Suppressor macrophage treated with lipopolysaccharide for 1 hour (primary cell): ENCODE measurements at places on chromosomes 2 and 18.

- no peak for DNase-seq
Measured at GRCh38 chr2:86033751-86034692, 71.7 kb downstream of the POLR1A start.

GRCh38 chr2:102508863-102509262 lies 35.8 kb downstream of the SLC9A4 start:
- DNase-seq: peak; percentile 80

GRCh38 chr2:168328421-168328820 lies 81.0 kb upstream of the STK39 start:
- no peak for DNase-seq

GRCh38 chr18:2978661-2979106 lies 34.3 kb downstream of the LPIN2 start:
- DNase-seq: peak; percentile 74

- peak; percentile 77 for DNase-seq
Measured at GRCh38 chr2:117979911-117980701, 33.8 kb downstream of the CCDC93 start.

GRCh38 chr18:63514888-63515678 lies 27.1 kb upstream of the SERPINB12 start:
- no peak for DNase-seq

DNA sequence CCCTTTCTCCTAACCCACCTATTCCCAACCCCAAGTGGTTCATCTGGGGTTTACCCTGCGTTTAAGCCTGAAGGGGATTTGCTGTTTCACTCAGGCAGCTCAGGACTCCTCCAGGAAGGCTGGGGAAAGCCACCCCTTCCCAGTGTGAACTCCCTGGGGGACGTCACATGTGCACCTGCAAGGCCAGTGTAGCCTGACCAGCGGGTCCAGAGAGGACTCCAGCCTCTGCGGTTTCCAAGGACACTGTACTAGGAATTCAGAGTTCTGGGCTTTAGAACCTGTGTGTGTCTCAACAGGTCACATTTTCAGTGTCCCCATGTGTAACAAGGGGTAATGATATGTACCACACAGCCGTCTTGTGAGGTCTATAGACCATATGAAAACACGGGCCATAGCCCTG lies 17.9 kb downstream of the EHD3 start:
- DNase-seq: no peak

GRCh38 chr2:36777788-36778187 lies 81.3 kb downstream of the VIT start:
- DNase-seq: no peak

DNA sequence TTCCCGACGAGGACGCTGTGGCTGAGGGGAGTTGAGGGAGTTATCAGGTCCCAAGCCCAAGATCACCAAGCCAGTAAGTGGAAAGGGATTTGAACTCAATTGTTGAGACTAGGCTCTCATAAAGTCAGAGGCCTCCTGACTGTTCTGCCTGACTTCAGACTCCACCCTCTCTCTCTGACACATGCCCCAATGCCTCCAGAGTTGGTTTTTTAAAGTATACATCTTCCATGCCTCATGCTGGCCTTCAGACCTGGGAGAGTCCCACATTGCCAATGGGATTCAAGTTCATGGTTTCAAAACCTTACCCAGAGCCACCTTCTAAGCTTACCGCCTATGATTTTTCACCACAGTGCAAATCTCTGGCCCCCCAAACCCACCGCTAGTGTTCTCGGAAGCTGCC lies 100.8 kb downstream of the RTN4 start:
- DNase-seq: no peak

DNA sequence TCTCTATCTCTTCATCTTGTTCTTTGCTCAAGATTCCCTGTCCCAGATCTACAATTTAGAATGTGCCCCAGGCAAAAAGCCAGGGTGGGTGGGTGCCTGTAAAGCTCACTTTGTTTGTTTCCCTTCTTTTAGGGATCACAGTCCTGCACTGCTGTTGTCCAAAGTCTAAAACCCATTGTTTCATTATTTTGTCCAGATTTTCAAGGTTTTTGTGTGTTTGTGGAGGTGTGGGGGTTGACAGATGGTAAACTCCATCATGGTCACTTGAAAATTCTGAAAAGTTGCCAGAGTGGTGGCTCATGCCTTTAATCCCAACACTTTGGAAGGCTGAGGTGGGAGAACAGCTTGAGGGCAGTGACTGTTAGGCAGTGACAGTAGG lies 41.5 kb downstream of the YES1 start:
- DNase-seq: no peak

DNA sequence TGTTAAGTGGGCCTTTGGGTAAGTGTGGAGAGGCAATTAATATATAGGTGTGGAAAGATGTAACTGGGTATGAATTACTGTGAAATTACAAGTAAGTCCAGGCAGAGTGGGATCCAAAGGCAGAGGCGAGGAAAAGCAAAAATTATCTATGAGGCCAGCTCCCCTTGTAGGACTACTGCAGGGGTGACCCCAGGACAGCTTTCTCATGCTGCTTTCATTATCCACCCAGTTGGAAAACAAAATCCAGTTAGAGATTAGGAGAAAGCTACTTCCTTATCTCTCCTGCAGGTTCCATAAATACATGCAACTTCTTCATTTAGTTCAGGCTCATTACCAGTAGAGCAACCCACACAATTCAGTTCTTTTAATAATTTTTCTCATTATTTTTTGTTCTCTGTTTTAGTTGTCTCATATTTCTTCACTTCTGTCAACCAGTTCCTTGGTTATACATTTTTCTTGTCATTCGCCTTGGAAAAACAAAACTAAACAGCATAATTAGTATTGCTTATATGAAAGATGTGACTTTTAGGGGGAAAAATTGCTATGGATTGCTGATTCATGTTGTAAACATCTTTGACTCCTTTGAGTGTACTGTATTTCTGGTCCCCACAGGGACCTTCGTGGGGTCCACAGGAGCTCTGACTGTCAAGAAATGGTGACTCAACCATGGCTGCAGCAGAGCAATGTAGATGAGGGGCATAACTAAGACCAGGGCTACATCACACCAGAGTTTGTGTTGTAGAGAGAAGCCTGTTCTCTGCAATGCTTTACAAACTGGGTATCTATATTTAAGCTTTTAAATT lies 110.4 kb upstream of the PARD3B start:
- no peak for DNase-seq

- peak; percentile 21 for DNase-seq
Measured at GRCh38 chr18:44579028-44579702, 101.5 kb upstream of the SETBP1 start.

GRCh38 chr2:111100087-111100764 lies 20.5 kb upstream of the BCL2L11 start:
- no peak for DNase-seq

DNA sequence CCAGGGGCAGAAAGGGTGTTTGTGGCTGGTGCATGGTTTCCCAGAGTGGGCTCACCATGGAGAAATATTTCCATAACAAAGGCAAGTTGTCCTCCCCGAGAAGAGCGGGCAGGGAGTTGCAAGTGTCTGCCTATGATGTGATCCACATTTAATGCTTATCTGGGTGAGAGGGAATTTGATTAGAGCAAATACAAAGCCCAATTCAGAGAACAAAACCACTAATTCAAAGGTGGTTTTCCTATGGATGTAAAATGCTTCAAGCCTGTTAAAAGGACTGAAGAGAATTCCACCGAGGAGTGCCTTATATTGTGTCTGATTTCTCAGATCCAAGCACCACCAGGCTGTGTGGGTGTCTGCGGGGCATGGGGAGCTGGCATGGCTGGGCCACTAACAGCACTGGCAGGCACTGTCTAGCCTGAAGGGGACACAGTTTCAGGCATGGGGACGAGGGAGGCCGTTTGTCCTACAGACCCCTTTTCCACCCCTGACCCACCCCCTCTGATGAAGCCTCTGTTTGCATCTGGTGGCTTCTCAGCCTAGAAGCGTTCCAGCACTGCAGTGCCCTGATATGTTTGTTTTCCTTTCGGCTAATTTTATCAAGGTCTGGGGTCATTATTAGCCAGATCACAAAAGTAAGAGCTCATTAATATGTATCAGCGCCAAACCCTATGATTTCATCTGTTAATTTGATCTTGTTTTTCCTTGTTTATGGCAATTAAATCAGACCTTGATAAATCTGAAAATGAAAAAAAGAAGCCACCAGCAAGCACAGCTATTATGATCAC lies 357.3 kb downstream of the HRH4 start:
- DNase-seq: no peak

- no peak for DNase-seq
Measured at GRCh38 chr2:17206771-17207170, 311.5 kb downstream of the RAD51AP2 start.

GRCh38 chr18:47754311-47755101 lies 176.0 kb downstream of the SMAD2 start:
- DNase-seq: peak; percentile 37

GRCh38 chr2:119947535-119947934 lies 65.3 kb upstream of the EPB41L5 start:
- DNase-seq: no peak

- peak; percentile 45 for DNase-seq
Measured at GRCh38 chr2:108927936-108928659, 60.9 kb downstream of the EDAR start.

DNA sequence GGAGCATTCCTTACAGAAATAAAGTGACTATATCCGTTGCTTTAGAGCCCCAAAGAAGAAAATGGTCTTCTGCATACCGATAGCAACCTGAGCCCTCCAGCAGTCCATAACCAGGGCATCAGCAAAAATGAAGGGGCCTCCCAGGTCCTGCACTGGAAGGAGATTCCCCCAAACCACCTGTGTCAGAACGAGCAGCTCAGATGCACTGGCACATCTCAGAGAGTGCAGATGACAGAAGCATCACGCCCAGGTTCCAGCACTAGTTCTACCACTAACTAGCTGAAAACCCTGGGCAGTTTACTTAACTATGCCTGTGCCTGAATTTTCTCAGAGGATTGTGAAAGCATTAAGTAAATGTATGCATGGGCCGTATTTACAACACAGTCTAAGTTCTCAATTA lies 466.7 kb upstream of the MYT1L start:
- no peak for DNase-seq

DNA sequence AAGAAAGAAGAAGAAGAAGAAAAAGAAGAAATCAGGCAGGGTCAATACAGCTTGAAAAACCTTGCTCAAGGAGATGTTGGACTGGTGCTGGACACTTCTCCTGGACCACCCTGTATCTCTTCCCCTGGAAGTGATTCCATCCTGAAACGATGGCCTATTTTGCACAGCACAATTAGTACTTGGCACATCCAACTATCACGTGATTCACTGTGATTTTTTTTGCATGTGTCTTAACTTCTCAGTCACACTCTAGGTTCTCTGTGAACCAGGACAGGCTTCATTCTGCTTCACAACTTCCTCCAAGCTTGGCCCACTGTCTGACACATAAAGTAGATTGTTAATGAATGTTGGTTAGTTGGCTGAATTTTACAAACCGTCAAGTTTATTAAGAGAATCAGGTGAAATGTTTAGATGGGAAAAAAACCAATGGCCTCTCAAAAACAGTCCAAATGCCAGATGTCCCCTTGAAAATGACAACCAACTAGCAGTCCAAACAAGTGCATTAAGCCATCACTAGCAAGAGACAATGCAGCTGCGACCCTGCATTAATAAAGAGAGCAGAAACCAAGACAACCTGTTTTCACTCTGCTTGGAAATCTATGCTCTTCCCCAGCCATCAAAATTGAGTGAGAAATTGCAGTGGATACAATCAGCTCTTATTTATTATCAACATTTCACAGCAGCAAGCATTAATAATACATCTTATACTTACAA lies 300.0 kb upstream of the CHAC2 start:
- no peak for DNase-seq

DNA sequence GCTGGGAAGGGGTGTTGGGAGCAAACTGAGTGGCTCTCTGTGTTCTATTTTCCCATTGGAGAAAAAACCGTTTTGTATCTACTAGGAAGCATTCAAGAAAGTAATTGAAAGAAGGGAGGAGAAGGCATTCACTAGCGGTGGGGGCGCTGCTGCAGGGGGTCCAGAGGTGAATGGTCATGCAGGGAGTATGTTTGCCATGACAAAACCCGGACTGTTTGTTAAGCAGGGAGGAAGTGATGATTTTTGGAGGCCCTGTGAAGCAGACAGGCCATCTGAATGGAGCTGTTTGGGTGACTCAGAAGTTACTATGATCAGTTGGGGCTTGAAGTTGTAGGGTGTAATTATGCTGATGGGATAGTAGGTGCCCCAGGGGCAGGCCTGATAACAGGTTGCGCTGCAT lies 7.0 kb downstream of the TAF4B start:
- DNase-seq: no peak

GRCh38 chr18:44771956-44772917 lies 91.5 kb downstream of the SETBP1 start:
- peak; percentile 29 for DNase-seq

DNA sequence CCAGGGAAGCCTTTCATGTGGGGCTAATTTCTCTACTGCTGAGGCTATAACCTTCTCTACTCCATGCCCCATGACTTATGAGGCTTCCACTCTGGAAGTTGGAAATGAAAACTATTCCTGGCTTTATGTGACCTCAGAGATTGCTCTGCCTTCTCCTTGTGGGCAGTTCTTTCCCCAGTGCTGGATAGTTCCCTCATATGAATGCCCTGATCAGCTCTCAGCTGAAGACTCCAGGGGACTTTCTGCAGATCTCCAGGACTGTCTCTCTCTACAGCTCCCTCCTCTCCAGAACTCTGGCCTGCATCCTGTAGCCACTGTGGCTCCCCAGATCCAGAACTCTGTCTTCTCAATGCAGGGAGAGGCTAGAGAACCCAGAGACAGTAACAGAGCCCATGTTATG lies 235.1 kb downstream of the SEPTIN10 start:
- DNase-seq: no peak

GRCh38 chr2:149033716-149034115 lies 4.8 kb upstream of the LYPD6B start:
- no peak for DNase-seq

DNA sequence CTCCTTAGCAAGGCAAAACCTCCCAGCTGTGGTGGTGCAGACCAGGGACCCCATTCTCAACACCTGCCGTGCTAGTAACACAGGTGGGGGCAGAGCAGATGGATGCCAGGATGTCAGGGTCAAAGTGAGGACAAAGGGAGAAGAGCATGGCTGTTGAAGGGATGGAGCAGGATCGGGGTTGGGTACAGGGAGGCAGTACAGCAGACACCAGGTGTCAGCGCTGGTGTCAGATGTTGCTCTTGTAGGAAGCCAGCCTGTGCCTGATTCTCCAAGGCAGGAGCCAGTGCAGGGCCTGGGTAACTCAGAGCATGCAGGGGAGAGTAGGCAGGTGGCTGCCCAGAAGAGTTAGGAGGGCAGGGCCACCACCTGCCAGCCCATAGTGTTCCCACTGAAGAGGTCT lies 222.1 kb upstream of the SPRED2 start:
- no peak for DNase-seq

DNA sequence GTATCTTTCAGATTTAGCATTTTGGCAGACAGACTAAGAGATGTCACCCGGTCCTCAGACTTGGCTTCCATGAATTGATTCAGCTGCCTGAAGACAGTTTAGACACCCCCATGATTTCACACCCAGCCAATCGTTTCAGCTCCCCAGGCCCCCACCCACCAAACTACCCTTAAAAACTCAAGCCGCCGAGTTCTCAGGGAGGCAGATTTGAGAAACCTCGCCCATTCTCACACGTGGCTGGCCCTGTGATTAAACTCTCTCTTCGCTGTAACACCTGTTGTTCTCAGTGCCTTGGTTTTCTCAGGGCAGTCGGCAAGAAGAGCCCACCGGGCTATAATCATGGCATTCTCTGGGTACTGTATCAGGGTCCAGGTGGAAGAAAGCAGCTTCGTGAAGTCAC lies 35.2 kb downstream of the UXS1 start:
- DNase-seq: no peak
